ENCODE measurements at places on chromosomes 16 and 17. TPM values are rescaled to one million over a fixed set of nuclear protein-coding genes. Genes with fewer than 3 reads are reported as not detected.

KCNAB3 gene
- 12.3 TPM for polyA plus RNA-seq

GHDC gene
- polyA plus RNA-seq: 14.6 TPM

ASGR1 gene
- 6.1 TPM for polyA plus RNA-seq

BAIAP3 gene
- polyA plus RNA-seq: 4.6 TPM

PIRT gene
- 0.07 TPM for polyA plus RNA-seq

PRSS8 gene
- 54.4 TPM for polyA plus RNA-seq

MAFG gene
- 12.1 TPM for polyA plus RNA-seq

TBX21 gene
- 0.08 TPM for polyA plus RNA-seq

NEURL4 gene
- polyA plus RNA-seq: 34.5 TPM

GLP2R gene
- polyA plus RNA-seq: not detected

DNA sequence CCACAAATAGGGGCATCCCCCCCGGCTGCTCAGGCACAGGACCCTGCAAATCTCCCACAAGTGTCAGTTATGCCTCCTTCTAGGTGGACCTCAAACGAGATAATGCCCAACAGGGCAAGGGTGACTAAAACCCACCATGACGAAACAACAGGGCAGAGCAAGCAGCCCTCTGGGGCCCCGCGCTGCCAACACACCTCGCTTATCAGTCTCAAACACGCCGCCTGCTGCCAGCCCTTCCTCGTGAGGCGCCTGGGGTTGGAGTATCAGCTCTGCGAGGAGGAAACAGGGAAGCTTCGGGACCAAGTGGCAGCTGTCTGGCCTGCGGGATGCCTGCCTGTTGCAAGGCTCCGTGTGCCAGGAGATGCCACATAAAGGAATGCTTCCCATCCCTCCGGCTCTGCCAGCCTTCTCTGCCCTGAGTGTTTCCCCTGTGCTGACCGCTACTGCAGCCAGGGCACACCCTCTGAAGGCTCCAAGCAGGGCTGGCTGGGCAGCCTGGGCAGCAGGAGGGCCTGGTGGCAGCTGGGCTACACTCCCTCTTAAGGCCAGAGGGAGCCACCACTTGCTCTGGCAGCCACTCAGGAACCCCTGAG, 2.5 kb downstream of the SMIM5 start:
- no peak for DNase-seq

DNA sequence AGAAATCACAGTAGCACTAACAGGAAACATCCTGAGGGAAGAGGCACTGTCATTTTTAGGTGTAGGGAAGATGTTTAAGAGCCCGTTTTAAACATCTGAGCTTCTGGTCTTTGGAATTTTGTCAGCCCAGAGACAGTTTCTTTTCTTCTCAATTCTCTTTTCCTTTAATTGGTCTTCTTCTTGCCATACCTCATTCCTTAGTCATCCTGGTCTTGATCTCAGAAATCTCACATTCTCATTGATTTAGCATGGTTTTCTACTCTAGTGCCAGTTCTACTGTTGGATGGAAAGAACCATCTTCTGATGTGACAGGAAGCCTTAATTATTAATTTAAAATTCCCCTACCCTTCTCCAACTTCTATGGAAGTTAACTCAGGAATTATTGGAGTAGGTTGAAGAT, 25.4 kb downstream of the BMERB1 start:
- DNase-seq: no peak

- DNase-seq: no peak
Measured at GRCh38 chr17:51455211-51455610, 194.9 kb downstream of the UTP18 start.

GRCh38 chr16:84141143-84141670, 3.8 kb downstream of the HSDL1 start:
- no peak for DNase-seq

GRCh38 chr16:19689342-19689741, 28.7 kb downstream of the KNOP1 start:
- no peak for DNase-seq

DNA sequence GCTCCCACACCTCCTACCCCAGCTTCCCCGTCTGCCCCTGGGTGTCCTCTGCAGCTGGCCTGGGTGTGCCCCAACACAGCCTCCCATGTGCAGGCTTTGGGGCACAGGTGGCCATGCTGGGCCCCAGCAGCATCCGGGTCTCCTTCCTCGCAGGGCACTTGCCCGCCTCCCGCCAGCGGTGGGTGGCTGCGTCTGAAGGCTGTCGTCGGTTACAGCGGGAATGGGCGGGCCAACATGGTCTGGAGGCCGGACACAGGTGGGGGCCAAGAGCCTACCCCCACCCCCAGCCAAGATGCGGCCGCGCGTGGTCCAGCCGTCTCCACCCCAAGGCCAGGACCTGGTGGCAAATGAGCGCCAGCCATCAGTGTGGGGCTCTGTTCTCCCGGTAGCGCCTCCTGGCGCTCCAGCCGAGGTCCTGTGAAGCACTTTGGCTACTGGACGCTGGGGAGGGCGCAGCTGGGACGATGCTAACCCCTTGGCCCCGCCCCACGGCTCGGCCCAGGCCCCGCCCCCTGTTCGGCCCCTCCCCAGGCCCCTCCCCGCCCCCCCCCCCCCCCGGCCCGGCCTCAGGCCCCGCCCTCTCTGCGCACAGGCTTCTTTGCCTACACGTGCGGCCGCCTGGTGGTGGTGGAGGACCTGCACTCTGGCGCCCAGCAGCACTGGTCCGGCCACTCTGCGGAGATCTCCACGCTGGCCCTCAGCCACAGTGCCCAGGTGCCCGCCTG, 7.3 kb upstream of the RHOT2 start:
- DNase-seq: peak; percentile 78

- peak; percentile 62 for DNase-seq
Measured at GRCh38 chr16:83898463-83899271, at the start of gene MLYCD. Gene MLYCD (plus strand): TSS chr16:83899115. CDS start chr16:83899145, 30 bp downstream.

- no peak for DNase-seq
Measured at GRCh38 chr16:23333034-23333579, 31.0 kb downstream of the SCNN1B start.

- no peak for DNase-seq
Measured at GRCh38 chr16:80778703-80779102, 25.7 kb downstream of the CDYL2 start.

DNA sequence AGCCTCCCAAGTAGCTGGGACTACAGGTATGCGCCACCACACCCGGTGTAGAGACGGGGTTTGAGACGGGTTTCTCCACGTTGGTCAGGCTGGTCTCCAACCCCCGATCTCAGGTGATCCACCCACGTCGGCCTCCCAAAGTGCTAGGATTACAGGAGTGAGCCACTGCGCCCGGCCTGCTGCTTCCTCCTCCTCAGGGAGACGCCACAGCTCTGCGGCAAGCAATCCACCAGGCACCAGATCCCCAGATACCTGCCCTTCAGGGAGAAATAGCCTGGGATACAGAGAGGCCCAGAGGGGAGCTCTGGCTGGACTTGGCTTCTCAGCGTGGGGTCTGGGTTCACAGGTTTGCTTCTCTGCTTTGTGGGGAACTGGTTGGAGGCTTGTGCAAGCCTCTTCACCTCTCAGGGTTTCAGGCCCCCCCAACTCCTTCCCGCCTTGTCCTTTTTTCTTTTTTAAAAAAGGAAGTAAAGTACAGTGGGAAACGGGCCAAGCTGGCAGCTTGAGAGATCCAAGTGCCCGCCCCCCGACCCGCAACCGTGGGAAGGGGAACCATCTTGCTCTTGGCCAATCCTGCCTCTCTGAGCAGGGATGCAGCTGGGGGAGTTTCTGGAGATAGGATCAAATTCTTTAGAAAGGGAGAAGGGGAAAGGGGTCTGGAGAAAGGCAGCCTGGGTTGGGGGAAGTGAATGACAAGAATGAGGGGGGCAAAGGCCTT, 2.6 kb upstream of the SPHK1 start:
- no peak for DNase-seq

DNA sequence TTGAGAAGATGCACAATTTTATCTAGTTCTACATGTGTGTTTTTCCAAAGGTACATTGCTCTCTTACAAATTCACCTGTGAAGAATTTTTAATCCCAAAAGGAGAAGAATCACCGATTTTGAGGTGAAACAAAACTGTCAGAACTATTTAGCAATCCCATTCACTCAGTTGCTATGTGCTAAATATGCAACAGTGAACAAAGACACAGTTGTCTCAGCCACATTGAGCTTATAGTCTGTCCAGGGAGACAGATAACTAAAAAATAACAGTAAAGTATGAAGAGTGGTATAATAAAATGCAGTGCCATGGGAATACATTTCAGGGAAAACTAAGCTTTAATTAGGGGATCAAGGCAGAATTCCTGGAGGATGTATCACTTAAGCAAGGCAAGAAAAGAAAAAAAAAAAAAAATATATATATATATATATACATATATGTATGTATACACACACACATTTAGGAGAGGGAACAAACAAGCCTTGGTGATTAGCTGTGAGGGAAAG, 110.4 kb downstream of the SPAG9 start:
- DNase-seq: no peak

GRCh38 chr16:24430954-24431760, 108.2 kb upstream of the RBBP6 start:
- DNase-seq: no peak

GRCh38 chr17:15516150-15516549, 47.1 kb downstream of the TVP23C start:
- DNase-seq: no peak

DNA sequence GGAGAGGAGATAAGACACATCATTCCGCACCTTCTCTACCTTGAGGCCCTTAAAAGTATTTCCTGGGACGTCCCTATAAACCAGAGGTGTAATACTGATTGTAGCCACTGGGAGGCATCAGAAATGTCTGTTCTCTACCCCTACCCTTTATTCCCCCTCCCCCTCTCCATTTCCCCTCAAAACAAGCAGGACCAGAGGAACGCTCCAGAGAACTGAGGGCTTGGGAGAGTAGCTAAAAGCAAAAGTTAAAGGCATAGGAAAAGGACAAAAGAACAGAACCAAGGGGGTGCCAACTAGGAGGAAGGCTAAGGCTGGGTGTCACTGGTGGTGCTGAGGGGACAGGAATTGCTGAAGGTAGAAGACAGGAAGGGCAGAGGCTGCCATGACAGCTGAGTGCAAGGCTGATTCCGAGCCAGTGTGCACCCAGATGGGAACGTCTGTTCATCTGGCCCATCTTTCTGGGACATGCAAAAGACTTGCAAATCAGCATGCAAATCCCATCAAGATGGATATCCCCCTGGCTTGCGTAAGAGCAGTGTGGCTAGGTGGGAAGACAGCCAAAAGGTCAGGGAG, 6.7 kb downstream of the CAMTA2 start:
- peak; percentile 77 for DNase-seq

DNA sequence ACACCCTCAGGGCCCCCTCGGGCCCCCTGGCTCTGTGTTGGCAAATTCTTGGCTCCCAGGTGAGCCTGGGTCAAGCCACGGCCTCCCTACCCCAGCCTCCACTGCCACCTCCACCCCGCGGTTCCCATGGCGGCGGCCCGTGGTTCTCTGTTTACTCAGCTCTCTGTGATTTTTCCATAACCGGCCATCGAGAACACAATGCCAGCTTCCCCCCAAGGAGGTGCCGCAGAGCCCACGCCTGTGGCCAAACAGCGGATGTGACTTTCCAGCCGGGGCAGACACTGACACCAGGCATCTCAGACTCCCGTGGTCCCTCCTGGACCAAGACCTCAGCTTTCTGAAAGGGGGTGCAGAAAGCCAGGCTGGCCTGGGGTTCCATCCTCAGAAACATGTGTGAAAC, 21.6 kb upstream of the ATP2A3 start:
- no peak for DNase-seq

DNA sequence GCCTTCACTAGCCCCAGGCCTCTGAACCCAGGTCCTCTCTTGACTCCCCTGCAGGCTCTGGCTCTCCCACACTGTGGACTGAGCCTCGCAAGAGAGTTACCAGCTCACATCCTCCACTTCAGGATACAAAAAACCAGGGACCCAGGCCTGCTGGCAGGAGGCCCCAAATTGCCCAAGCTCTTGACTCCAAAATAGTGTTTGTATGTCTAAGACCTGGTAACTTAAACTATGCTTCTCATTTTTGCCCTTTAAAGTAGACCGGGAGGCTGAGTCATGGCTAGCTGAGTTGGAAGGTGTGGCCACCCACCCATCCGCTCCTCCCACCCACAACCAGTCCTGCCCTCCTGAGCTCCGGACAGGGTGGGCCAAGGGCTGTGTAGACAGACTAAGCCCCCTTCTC, 250.0 kb downstream of the SOX9 start:
- DNase-seq: no peak

GRCh38 chr16:47250983-47251382, 107.2 kb upstream of the NETO2 start:
- DNase-seq: no peak

DNA sequence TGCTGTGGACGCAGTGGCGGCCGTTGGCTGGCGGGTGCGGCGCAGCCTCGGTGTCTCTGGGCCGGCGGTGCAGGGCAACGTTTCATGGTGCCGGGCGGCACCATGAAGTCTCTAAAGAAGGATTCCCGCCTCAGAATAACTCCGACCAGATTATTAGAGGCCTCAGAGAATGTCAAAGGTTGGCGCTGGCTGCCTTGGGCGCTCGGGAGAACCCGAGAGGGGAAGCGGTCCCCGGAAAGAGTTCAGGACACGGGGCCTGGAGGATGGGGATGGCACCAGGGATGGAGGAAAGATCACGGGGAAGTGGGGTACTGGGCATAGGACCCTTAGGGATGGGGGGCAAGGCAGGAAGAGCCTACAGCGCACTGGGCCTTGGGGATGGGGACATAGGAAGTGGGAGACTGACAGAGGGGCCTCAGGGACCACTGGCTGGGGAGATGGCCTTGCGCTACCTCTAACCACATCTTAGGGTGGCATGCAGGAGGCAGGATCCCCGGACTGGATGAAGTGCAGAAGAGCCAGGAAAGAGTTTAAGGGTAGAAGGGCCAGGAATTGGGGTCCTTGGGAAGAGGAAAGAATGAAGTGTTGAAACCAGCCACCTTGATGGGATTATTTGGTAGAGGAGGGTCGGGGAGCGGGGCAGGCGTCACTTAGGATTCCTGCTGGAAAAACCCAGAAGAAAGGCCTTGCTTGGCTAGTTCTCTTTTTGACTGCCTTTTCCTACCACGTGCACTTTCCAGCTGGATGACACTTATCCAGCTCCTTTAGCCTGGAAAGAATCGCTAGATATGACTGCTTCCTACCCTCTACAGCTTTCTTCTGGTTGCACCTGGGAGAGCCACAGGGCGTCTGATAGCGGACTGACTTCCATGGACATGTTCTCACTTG, 578 bp downstream of the MYCBPAP start:
- no peak for DNase-seq

- no peak for DNase-seq
Measured at GRCh38 chr17:35467824-35468223, 19.3 kb upstream of the SLFN13 start.

DNA sequence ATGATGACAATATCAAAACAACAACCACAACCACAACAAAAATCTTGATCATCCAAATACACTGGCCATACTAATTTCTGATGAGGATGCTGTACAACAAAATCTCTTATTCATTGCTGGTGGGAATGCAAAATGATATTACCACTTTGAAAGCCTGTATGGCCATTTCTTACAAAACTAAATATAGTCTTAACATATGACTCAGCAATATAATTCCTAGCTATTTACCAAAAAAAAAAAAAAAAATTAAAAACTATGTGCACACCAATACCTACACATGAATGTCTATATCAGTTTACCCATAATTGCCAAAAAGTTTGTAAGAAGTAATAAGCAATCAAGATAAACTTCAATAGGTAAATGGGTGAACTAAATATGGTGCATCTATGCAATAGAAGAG, 1379.7 kb downstream of the CDH11 start:
- no peak for DNase-seq
